ENCODE measurements at places on chromosomes 13 and 19.

GRCh38 chr13:94598281-94598680, 2.3 kb upstream of the TGDS start:
- DNase-seq, result no peak

- no peak for DNase-seq
These were observed 130.9 kb downstream of the SHISA2 start for GRCh38 chr13:25920931-25921330.

- no peak for DNase-seq
These were observed at the start of gene TMIGD2 for GRCh38 chr19:4302243-4302640. Gene TMIGD2 (minus strand): TSS chr19:4302389. CDS start chr19:4302385, 4 bp downstream.

DNA sequence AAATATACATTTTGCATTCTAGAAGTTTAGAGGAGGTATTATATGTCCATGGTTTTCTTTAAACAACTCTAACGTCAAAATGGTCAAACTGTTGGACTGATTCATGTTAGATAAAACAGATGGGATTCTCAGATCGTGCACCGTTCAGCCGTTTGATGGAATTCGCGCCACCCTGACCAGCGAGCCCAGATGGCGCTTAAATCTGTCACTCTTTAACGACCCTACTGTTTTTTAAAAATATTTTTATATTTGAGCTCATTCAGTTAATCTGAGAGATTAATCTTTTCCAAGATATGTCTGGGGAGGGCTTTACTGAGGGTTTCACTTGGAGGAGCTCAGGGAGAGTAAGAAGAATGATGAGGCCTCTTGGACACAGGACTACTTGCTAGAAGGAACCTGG, 164.4 kb downstream of the TM9SF2 start:
- DNase-seq, result no peak

DNA sequence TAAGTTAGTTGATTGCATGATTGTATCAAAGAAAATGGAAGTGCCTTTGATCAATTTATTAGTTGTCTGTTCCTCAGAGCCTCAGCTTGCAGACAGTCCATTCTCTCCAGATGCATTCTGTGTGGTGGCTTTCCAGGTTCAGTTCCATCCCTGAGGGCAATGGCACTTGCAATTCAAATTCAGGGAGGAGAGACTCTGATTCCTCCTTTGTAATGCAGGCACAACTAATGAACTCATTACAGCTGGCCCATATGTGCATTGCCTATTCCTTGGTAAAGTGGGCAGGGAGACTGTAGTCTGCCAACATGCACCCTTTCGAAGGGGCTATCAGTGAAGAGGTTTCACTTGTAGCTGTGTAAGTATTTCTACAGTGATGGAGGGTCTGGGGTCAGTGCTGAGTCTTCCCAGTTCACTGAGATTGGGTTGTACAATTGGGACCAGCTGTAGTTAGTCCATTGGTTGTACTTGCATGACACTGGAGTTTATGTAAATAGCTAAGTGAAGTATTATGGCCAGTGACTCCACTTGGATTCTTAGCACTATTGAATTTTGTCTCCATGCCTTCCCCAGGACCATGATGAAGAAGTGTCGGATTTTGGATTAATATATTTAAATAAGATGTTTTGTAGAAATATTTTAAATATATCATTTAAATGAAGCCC, 401.7 kb downstream of the GPC6 start:
- DNase-seq, result no peak

GRCh38 chr19:22332924-22333323, 46.7 kb downstream of the ZNF729 start:
- DNase-seq, result no peak

DNA sequence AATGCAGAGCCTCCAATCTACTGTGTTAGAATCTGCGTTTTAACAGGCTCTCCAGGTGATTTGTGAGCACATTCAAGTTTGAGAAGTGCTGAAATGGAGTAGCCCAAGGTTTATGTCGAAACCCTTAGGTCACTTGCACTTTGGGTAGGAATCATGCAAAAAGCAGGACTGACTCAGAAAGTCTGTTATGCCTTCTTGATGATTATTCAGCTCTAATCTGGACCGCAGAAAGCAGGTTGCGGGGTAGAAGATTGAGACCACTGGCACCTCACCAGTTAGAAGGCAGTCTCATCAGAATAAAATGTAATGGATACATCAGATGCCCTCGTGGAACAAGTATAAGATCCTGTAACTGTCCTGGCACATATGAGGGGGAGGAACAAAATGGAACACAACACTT, 326.3 kb downstream of the DCLK1 start:
- no peak for DNase-seq

DNA sequence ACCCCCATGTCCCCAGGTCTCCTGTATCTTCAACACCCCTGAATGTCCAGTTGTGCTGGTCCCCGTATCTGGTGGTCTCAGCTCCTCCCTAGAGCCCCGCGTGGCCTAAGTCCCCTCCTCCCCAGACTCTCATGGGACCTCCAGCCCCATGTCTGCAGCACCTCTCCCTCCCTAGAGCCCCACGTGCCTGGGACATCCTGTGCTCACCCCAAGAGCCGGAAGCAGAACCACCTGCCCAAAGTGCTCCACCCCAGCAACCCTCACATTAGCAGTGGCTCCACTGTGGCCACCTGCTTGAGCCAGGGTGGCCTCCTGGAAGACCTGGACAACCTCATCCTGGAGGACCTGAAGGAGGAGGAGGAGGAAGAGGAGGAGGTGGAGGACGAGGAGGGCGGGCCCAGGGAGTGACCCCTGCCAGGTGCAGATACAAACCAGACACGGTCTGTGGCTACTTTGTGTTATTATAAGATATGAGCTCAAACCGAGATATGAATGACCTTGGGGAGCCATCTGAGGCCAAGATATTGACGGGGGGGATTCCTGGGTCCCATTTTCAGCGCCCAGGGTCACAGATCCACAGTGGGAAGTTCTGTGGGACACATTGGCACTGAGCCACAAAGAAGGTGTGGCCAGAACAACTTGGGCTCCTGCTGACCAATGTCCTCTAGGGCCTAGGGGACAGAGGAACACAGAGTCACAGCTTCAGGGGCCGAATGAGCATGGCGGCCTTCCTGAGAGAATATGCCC, 6.0 kb downstream of the SHFL start:
- no peak for DNase-seq

DNA sequence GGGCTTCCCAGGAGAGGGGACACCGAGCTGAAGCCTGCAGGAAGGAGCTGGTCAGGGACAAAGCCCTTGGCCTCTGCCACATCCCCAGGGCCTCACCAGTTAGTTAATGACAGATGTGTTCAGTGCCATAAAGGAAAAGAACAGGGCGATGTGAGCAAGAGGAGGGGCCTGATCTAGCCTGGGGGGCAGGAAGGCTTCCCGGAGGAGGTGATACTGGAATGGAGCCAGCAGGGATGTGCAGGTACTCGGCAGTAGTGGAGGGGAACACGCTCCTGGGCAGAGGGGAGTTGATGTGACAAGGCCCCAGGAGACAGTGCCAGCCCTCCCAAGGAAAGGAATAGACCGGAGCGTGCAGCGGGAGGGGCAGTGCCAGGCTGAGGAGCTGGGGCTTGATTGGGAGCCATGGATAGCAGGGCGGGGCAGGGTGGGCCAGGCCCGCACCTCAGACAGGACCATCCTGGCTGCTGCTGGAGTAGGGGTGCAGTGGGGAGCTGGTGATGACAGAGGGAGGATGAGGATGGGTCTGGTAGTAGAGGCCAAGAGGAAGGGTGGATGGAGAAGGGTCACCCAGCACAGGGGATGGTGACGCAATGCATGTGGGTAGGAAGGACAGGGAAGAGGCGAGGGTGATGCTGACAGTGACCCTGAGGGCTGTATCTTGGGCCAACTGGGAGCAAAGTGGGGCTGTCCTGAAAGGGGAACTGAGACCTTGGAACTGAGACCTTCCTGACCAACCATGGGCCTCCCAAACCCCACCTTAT, 4.1 kb downstream of the C19orf33 start:
- DNase-seq, result no peak

GRCh38 chr19:50551034-50551714, 17.1 kb downstream of the LRRC4B start:
- DNase-seq, result no peak

DNA sequence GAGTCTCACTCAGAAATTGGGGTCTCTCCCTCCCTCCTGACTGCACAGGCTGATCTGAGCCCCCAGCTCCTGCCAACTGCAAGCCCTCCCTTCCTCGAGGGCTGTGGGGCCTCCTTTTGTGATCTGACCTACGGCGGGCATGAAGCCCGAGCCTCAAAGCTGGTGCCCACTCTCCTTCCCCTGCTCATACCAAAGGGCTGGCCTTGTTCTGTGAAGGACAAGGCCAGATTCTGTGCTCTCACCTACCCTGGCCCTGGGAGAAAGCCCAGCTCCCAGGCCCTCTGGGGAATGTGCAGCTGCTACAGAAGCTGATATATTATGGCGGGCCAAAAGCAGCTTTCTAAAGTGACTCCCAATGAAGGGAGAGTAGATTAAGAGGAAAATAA, 9.0 kb upstream of the ECH1 start:
- no peak for DNase-seq

- DNase-seq, result no peak
These were observed 1.0 kb upstream of the MEF2B start for GRCh38 chr19:19170873-19171672.

- DNase-seq, result no peak
These were observed 17.2 kb downstream of the ACTN4 start for GRCh38 chr19:38664503-38665211.

DNA sequence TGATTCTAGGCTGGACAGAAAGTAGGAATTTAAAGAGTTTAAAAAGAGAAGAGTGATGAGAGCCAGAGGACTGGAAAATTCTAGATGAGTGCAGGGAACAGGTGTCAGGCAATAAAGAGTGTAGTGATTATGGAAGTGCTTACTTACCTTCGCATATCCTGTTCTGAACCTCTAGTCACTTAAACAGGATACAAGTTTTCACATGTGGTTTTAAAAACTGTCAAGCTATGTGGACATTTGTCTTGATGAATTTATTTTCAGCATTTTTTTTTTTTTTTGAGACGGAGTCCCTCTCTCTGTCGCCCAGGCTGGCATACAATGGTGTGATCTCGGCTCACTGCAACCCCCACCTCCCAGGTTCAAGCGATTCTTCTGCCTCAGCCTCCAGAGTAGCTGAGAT, 34.3 kb upstream of the IL17D start:
- peak; percentile 73 for DNase-seq

GRCh38 chr13:23766939-23767338, 122.3 kb downstream of the MIPEP start:
- no peak for DNase-seq

DNA sequence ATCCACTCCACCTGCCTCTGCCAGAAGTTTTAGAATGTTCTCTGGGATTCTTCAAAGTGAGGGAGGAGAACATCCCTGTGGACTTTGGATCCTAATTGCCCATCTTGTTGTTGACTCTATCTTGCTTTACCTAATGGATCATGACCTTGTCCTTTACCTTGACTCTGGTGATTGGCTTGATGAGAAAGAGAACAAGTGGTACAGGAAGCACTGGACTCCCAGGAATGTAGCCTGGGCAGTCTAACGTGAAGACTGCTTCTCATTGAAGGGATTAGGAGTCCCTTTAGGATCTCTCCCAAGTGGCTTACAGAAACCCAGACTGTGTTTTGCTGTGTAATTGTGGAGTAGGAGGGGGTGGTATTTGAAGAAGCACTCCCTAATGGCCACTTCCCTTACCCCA, 63.9 kb downstream of the SLC10A2 start:
- DNase-seq, result no peak

DNA sequence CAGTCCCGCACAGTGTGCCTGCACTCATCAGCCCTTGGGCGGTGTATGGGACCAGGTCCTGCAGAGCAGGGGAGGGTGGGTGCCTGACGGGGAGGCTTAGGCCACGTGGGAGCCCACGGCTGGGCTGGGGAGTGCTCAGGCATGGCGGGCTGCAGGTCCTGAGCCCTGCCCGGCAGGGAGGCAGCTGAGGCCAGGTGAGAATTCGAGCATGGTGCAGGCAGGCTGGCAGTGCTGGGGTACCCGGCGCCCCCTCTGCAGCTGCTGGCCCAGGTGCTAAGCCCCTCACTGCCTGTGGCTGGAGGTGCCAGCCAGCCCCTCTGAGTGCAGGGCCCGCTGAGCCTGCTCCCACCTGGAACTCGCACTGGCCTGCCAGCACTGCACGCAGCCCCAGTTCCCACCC, 630.9 kb upstream of the PCDH20 start:
- no peak for DNase-seq

GRCh38 chr13:101155920-101156319, 260.4 kb downstream of the NALCN start:
- DNase-seq, result no peak

DNA sequence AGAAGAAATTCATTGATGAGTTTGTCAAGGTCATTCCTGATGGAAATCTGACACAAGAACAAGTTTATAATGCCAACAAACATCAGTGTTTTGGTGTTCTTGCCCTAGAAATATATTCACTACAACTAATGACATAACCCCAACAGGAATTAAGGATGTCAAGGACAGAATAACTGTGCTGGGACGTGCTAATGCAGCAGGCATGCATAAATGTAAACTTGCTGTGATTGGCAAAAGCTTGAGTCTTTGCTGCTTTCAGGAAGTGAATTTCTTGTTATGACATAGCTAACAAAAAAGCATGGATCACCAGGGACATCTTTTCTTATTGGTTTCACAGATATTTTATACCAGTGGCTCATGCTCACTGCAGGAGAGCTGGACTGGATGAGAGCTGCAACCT, 144.6 kb downstream of the KCTD12 start:
- no peak for DNase-seq

DNA sequence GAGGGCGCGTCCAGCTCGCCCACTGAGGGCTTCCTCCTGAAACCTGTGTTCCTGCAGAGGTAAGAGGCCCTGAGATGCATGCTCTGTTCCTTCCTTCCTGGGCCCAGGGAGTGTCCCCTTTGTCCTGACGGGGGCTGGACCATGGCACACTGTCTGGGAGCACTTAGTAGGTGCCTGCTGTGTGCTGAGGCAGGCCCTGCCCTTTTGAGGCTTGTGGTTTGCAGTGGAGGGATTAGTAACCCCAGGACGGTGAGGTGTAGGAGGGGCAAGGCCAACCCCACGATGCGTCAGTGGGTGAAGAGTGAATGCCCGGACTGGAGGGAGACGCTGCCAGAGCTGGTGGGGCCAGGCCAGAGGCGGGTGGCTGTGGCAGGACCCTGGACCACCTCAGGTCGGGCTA, 11.2 kb upstream of the F2RL3 start:
- no peak for DNase-seq

- DNase-seq, result peak; percentile 80
These were observed 4.9 kb upstream of the ZFP36 start for GRCh38 chr19:39401549-39402345.

DNA sequence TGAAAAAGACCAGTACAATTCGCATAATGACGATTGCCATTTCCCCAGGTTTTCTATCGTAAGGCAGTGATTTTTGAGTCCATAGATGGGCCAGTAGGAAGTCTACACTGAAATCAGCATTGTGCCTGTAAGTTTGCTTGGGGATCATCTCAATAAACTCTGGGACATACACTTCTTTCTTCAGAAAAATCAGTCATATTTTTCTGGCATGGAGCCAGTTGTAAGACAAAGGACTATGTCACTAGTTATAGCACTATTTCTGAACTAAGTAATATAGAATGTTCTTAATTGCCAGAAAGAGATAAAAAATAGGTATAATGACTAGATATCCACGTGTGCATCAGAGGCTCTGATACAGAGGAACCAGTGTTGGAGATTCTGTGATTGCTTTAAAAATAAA, 243.5 kb downstream of the LMO7 start:
- DNase-seq, result no peak
